Forelimb muscle (tissue), 1 donor: ENCODE measurements at places on chromosomes 5 and 9. TPM values are rescaled to one million over a fixed set of nuclear protein-coding genes. Genes with fewer than 3 reads are reported as not detected.

Gene PCAT7
- polyA plus RNA-seq, result 7.9 TPM

Gene SMIM15
- polyA plus RNA-seq, result 28.9 TPM

Gene ADGRV1
- polyA plus RNA-seq, result 0.92 TPM

Gene NTNG2
- polyA plus RNA-seq, result 0.25 TPM

Gene PGM5
- polyA plus RNA-seq, result 49.0 TPM

Gene PLAC8L1
- 0.73 TPM for polyA plus RNA-seq

Gene SLC4A9
- 0.19 TPM for polyA plus RNA-seq

Gene PRRX2
- 4.5 TPM for polyA plus RNA-seq

Gene DNAH5
- 0.57 TPM for polyA plus RNA-seq

Gene GABRA1
- not detected for polyA plus RNA-seq
